ENCODE measurements at places on chromosomes 11 and 22.

GRCh38 chr22:33707581-33707980 lies 212.7 kb downstream of the LARGE1 start:
- DNase-seq: no peak

DNA sequence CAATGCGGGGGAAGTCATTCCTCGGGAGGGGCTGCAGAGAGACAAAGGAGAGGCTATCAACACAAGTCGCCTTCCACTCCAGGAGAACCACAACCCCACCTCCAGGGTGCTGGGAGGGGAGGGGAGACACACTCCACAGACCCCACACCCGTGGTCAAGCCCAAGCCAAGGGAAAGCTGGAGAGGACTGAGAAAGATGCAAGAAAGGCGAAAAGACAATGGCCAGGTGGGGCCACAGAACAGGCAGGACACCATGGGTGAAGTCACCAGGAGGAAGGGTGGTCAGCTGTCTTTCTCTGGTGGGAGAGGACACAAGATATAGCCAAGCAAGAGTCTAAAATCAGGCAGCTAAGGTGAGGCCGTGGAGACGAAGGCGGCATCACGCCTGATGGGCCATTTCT lies 16.0 kb downstream of the HDHD5 start:
- DNase-seq: no peak

GRCh38 chr22:49107961-49108530 lies 719.6 kb downstream of the BRD1 start:
- DNase-seq: no peak

DNA sequence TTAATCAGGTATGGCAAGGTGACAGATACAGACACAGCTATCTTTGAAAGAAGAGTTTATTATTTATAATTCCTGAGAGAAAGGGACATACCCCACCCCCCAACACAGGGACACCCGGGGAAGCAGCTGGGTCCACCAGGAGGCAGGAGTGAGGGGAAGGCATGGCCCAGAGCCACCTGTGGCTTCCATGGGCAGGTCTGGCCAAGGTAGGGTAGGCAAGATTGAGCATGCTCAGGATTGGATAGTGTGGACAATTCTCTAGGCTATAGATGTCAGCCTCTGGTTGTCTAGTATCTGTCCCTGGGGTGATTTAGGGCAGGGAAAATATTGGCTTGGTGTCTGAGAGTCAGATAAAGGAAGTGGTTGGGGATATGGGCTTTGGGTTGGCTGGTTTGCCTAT lies 27.5 kb upstream of the SMIM35 start:
- no peak for DNase-seq

GRCh38 chr11:47264119-47264518 lies 5.8 kb upstream of the MADD start:
- DNase-seq: no peak

DNA sequence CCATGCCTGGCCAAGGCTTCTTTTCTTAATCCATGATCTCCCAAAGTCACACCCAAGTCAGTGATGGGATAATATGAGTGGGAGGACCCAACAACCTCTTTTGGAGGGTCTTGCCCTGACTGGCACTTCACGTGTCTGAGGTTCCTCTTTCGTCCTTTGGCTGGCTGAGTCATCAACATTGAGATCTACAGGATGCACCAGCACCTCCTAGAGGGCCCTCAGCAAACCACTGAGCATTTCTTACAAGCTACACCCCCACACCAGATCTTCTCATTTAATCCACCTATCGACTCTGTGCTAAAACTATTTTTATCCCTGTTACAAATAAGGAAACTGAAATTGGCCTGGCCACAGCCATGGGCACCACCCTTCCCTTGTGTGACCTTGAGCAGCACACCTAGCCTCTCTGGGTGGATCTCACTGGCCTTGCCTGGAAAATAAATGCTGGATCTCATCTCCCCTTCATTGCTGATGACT lies 63.4 kb downstream of the FLI1 start:
- peak; percentile 93 for DNase-seq

DNA sequence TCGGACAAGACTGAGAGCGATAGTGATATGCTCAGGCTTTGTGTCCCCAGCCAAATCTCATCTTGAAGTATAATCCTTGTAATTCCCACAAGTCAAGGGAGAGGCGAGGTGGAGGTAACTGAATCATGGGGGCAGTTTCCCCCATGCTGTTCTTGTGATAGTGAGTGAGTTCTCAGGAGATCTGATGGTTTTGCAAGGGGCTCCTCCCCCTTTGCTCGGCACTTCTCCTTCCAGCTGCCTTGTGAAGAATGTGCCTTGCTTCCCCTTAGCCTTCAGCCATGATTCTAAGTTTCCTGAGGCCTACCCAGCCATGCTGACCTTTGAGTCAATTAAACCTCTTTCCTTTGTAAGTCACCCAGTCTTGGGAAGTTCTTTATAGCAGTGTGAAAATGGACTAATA lies 7.5 kb upstream of the FOLR2 start:
- DNase-seq: peak; percentile 19

DNA sequence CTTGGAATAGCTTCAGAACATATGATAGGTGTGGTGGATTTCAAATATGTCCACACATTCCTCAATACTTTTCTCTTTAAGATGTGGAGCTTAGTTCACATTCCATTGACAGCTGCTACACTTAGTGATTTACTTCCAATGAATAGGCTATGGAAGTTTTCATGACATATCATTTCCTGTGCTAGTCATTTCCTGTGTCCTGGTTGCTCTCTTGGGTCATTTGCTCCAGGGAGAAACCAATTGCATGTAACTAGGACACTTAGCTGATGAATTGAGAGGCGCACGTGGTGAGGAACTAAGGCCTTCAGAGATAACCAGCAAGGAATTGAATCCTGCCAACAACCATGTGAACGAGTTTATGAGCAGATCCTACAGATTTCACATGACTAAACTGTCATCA lies 120.9 kb downstream of the SLC17A6 start:
- DNase-seq: no peak
